ENCODE measurements at places on chromosomes 4 and X.

GRCh38 chrX:80246271-80246670 lies 174.0 kb upstream of the TENT5D start:
- no peak for DNase-seq

GRCh38 chr4:7857238-7857701 lies 82.4 kb downstream of the AFAP1 start:
- no peak for DNase-seq

GRCh38 chrX:137031039-137031438 lies 2.8 kb downstream of the GPR101 start:
- DNase-seq = no peak

DNA sequence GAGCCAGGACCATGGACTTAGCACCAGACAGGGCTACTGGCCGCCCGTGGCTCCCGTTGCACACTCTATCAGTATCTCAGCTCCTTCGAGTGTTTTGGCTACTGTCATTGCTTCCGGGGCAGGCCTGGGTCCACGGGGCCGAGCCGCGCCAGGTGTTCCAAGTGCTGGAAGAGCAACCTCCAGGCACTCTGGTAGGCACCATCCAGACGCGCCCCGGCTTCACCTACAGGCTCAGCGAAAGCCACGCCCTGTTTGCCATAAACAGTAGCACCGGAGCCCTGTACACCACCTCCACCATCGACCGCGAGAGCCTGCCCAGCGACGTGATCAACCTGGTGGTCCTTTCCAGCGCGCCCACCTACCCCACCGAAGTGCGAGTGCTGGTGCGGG lies 1.6 kb downstream of the FAT4 start:
- DNase-seq = no peak

- no peak for DNase-seq
Measured at GRCh38 chr4:43049326-43049725, 156.8 kb downstream of the GRXCR1 start.

DNA sequence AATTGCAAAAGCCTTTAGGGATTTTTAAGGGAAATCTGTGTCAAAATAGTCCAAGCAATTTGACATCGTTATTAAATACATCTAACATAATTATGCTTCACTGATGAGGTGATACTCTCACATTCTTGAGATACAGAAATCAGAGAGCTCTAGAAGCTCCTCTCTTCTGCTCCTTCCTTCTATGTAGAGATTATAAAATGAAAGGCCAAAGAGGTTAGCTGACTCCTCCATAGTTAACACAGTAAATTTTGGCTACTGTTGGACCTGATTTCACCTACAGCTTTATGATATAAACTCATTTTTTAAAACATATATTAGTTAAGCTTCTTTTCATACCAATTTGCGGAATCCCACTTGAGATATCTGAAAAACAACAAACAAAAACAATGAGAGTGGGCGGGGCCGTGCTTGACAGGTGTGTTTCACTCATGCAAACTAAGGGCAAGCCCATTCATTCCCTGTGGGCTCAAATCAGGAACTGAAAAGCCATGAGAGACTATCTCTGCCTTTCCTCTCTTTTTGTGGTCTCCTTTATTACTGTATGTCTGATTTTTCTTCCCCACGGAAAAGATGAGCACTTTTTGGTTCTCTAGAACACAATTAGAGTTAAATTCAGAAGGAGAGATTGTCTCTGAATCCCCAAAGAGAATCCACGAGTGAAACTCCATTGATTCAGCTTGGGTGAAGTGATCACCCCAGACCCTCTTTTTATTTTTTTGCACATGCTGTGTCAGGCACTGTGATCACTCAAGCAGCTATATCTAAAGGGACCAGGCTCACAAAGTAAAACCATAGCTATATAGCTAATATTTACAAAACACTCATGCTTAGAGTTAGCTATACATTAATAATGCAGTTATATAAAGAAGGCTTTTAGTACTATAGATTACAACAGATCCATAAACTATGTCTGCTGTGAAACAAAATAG lies 566.3 kb downstream of the IL15 start:
- no peak for DNase-seq

DNA sequence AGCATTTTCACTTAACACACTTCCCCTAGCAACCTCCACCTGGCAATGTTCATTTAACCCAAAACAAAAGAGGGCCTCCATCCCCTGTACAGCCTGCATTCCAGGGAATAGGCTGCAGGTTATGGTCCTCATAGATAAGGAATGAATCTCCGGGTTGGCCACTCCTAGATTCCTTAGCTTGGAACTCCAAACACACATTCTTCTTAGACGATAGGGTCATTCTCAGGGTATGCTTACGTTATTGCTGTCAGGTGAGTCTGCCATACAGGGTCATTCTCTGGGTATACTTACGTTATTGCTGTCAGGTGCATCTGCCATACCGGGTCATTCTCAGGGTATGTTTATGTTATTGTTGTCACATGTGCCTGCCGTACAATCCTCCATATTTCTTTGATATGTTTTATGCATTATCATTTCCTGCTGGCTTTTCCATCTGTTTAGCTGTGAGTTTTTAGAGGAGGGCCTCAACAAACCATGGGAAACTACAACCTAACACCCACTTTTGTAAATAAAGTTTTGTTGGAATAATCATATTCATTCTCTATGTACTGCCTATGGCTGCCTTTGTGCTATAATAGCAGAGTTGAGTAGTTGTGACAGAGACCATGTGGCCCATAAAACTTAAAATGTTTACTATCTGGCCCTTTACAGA lies 8.2 kb upstream of the AFF1 start:
- no peak for DNase-seq

DNA sequence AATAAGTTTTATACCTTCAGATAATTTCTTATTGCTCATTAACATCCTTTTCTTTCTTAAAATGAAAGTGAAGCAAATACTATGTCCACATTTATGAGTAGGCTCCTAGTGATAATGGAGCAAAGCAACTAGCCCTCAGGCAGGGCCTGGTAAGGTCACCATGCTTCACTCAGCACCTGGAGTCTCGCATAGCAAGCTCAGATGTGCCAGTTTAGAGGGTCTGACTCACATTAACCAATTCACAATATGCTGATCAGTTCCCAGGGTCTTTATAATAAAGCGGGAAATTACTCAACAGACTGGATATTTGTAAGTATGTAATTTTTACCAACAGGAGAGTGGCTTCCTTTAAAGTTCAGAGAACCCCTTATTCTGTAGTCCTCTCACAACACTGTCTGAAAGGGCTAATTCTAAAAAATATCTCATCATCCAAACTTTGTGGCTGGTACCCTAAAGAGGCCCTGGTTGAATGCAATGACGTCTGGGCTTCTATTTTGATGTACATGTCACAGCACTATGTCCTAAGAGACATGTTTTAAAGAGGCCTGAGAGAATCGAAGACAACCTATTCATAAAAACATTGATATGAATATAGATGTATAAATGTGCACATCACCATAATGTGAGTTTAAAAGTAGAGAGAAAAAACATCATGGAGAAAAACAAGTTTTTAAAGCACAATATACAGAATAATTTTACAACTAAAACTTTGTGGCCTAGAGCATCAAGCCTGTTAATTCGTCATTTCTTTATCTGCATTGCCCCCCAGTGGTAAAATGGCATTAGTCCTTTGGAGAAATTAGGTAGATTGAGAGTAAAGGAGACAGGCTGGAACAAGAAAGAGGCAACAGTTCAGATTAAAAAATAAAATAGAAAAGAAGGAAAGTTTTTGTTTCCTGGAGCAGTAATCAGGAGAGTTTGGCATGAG lies 44.3 kb downstream of the IL21 start:
- no peak for DNase-seq

DNA sequence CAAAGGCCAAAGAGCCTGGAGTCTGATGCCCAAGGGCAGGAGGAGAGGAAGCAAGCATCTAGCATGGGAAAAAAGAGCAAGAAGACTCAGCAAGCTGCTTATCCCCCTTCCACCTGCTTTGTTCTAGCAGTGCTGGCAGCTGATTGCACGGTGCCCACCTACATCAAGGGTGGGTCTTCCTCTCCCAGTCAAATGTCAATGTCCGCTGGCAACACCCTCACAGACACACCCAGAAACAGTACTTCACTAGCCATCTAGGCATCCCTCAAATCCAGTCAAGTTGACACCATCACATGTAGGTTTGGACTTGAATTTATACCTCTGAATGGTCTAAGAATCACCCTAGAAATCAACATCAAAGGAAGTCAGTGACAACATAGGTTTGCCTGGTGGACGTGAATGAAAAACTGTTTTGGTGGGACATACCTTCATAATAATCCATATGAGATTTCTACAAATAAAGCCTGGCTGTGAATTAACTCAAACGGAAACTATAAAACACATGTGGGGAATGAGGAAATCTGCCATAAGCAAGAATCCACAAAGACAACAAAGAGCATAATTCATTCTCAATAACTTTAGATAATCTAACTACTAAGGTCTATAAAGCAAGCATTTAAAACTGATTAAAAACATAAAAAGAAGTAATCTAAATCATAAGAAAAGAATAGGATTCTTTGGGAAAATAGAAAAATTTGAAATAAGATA lies 185.8 kb upstream of the JADE1 start:
- DNase-seq = no peak

- no peak for DNase-seq
Measured at GRCh38 chrX:133670383-133670782, 255.1 kb upstream of the GPC4 start.

DNA sequence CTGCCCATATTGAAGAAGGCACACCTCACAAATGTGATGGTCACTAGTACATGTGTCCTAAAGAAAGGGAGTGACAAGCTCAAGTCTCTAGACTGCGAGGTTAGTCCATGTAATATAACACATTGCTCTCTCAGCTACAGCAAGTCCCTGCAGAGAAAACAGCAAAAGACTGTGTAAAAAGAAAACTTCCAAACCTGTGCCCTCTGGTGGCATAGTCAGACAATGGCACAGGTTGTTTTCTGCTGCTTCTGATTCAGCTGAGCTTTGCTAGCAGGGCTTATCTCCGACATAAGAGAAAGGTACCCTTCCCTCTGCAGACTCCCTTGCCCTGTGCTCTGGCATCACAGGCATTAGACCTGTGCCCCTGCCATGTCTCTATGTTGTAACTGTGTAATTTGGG lies 1.4 kb upstream of the SERPINA7 start:
- no peak for DNase-seq

DNA sequence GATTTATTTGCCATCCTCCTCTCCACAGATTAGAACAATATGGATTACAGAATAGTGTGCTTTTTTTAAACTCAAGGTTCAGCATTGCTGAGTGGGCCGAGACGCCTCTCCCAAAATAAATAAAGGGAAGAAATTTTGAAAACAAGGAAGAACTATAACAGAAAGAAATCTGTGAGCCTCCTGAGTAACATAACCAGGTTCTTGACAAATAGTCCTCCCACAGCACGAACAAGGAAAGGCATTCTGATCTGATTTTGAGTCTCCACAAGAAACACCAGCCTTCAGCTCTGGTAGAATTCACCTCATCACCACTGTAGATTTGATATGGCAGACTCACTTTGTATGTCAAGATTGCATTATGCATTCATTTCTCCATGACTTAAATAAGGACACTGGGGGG lies 173.6 kb downstream of the HHIP start:
- DNase-seq = no peak

- DNase-seq = no peak
Measured at GRCh38 chr4:10005632-10006031, 15.7 kb downstream of the SLC2A9 start.

GRCh38 chr4:17120761-17121160 lies 222.3 kb upstream of the LDB2 start:
- DNase-seq = no peak

DNA sequence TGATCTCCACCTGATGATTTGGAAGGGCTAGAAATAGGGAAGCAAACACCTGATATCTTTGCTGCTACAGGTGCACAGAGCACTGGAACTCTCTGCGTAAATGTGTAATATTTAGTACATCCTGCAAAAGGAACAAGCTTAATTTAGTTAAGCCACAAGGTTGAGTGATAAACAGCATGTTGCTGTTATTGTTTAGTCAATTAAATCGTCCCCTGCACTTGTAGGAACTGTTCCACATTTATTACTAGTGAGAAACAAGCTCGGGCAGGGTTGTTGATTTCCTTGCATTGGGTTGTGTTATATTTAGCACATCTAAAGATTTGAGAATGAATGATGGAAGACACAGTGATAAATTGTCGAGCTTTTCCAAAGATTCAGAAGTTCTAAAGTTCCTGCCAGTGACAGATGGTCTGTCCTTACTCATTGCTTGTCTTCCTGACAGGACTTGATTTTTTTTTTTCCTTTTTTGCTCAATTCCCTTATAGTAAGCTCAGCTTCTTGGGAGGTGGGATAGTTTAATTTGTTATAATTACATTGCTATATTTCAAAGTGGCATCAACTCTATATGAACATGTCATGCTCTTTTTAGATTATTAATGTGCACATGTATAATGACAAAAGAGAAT lies 627.0 kb upstream of the ATOH1 start:
- DNase-seq = no peak

- DNase-seq = peak; percentile 29
Measured at GRCh38 chrX:78123190-78123589, 16.3 kb downstream of the TAF9B start.

- DNase-seq = no peak
Measured at GRCh38 chrX:134631426-134632346, 26.6 kb downstream of the PLAC1 start.

GRCh38 chrX:71954458-71954857 lies 43.8 kb downstream of the NHSL2 start:
- no peak for DNase-seq

DNA sequence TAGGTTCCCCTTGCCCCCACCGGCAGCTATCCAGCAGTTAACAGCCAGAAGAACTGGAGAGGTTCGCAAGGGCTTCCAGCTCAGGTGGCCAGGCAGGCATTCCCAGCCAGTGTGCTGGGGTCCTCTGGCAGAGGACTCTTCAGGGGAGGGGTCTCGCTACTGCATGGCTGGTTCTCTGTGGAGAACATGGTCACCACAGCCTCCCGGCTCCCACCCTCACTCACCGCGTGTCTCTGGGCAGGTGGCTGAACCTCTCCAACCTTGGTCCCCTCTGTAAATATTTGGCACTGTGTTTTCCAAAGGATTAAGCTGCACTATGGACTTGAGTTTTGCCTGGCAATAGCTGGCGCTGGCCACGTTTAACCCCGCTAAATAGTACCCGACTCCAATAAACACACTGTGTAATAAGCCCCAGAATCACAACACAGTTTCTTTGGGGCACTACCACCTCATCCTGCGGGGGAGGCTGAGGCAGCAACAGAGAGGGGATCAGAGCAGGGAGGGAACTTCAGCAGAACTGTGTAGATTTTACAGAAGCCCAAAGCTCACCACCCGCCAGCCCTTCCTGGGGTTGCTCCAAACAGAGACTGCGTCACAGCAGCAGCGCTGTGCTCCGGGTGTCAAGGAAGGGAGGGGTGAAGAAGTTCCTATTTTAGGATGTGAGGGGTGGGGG lies 15.2 kb downstream of the BCOR start:
- no peak for DNase-seq

- no peak for DNase-seq
Measured at GRCh38 chr4:14022456-14022855, 394.9 kb upstream of the BOD1L1 start.

Data from stimulated activated CD4-positive, alpha-beta T cell treated with anti-CD3 and anti-CD28 coated beads, Interleukin-12 subunit alpha, Interleukin-12 subunit beta, amount 100 ng/mL, for 48 hours (primary cell).